ENCODE measurements at places on chromosomes 1 and 21. TPM values are rescaled to one million over a fixed set of nuclear protein-coding genes. Genes with fewer than 3 reads are reported as not detected.

The TDRD10 gene
- 7.2 TPM for total RNA-seq

The NBPF20 gene
- total RNA-seq = 2.8 TPM

The SLC44A3 gene
- total RNA-seq = 3.5 TPM

The LRRC7 gene
- 0.03 TPM for total RNA-seq

The RABGGTB gene
- total RNA-seq = 84.8 TPM

The ANGPTL3 gene
- not detected for total RNA-seq
